ENCODE measurements at places on chromosomes 11 and 22.

DNA sequence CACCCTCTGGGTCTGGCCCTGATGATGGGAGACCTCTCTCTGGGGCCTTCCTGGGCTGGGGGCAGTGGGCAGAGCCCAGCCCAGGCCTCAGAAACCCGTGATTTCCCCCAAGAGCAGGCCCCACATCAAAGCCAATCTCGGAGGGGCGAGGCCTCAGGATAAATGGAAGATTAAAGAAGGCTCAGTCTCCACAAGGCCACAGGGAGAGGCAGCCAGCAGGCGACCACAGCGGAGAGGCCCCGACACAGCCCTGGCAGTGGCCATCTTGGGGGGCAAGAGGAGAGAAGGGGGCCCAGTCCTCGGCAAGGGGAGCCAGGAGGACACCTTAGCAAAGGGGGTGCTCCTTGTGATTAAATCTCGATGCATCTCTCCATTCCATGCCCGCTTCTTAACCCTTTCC, 12.5 kb upstream of the CREB3L1 start:
- no peak for DNase-seq

DNA sequence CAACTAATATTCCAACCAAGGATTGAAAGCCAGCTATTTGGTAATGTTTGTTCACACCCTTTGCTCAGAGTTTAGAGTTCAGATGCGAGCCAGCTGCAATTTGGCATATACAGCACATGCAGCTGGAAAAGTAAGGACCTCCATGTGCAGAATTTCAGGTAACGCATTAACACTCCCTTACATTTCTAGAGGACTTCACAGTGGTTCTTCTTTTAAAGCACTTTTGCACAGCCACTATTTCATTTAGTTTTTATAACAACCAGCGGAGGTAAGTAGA, 3.4 kb downstream of the POU2AF3 start:
- DNase-seq = no peak

GRCh38 chr11:46480909-46481308, 89.3 kb upstream of the CHRM4 start:
- no peak for DNase-seq

DNA sequence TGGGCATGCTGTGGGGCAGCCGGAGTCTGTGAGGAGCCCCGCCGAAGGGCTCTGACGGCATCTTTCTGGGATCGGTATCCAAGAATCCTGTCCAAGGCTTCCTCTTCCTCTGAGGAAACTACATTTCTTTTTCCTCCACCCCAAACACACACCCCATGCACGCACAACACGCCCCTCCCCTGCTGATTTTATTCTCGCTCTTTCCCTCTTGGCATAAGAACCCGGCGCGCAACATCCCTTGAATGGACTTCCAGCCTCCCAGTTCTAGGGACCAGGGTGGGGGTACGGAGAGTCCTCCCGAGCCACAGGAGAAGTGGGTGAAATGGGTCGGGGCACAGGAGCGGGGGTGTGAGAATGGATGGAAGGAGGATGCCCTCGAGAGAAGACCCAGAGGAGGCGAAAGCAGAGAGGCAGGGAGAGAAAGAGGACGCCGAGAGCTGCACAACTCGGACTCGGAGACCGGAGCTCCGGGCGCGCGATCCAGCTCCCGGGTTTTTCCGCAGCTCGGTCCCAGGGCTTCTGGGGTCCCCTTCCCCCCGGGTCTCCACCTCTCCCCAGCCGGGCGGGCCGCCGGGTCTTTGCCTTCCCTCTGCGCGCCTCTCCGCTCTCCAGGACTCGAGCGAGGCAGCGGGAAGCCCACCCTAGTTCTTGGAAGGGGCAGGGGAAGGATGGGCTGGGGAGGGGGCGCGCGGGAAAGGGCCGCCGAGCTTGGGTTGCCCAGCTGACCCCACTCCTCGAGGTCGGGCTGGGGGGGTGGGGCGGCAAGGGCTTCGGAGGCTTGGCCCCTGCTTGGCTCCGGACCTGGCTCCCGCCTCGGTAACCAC, 1.5 kb upstream of the LARGE1 start:
- DNase-seq = peak; percentile 72

DNA sequence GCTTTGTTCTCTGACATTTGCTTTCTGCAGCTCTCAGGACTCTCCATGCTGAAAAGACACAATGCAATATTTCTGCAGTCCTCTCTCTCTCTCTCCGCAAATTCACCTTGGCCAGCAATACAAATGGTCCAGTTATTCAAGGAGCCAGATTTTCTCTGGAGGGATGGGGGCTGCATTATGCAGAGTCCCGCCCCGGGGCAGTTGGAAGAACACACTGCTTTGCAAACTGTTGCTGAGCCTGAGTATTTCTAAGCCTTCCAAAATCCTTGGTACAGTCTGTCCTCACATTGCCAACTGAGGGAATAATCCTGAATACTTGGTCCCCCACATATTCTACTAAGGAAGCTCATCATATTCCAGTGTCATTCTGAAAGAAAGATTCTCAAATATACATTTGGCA, 94.3 kb upstream of the ZC3H12C start:
- DNase-seq = no peak

- DNase-seq = no peak
These were observed 23.6 kb upstream of the LMO2 start for GRCh38 chr11:33915526-33915925.

DNA sequence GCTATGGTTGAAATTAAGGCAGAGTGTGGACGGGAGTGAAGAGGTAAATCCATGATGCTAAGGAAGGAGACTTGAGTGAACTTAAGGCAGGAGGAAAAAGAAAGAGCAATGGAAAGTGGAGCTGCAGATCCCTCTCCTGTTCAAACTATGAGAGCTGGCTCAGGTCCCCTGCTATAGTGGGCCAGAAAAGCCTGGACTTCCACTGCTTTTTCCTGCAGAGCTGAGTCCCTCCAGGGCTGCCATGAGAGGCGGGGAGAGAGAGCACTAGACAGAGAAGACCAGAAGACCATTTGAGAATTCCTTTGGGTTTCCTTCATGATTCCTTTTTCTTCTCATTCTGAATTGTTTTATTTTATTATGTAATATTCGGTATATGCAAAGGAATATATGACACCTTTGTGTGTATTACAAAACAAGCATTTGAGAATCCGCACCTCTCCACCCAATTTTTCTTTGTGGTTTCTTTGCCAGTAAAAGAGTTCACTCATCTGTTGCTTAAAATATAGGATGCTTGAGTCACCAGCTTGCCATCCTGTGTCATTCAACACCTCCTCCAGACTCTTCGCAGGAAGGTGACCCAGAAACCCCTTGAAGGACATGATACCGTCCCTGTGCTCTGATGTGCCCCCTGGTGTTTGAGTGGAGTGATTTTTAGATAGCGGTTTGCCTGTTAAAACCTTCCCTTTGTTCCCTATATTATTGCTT, 24.4 kb downstream of the SREBF2 start:
- no peak for DNase-seq

DNA sequence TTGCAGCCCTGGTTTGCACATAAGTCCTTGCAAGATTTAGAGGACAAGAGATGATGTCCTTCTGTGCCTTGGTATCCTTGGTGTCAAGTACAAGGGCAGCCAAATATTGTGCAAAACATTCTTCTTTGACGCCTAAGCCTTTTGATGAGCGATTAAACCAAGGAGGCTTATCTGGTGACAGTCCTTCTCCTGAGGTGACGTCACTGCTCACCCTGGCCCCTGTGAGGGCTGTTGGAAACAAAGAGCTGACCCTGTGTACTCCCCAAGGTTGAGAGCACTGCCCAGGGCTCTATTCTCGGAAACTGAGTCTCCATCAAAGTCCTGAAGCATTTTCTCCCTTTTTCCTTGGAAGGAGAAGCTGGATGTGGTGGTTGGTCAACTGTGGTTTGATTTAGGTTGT, 4.7 kb upstream of the GRAMD1B start:
- no peak for DNase-seq

GRCh38 chr11:82174610-82175009, 559.1 kb downstream of the FAM181B start:
- no peak for DNase-seq

DNA sequence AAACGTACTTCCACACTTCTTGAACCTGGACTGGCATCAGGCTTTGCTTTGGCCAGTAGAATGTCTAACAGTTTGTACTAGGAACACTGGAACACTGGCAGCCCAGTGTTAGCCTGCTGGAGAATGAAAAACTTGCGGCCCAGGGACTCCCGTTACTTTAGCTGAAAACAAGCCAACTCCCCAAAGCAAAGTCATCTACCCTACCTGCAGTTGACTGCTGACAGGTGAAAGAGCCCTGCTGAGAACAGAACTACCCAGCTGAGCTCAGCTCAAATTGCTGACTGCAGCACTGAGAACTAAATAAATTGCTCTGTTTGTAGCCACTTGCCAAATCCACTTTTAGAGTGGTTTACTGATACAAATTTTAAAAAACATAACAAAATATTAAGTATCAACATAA, 342.5 kb downstream of the LRRC4C start:
- no peak for DNase-seq

DNA sequence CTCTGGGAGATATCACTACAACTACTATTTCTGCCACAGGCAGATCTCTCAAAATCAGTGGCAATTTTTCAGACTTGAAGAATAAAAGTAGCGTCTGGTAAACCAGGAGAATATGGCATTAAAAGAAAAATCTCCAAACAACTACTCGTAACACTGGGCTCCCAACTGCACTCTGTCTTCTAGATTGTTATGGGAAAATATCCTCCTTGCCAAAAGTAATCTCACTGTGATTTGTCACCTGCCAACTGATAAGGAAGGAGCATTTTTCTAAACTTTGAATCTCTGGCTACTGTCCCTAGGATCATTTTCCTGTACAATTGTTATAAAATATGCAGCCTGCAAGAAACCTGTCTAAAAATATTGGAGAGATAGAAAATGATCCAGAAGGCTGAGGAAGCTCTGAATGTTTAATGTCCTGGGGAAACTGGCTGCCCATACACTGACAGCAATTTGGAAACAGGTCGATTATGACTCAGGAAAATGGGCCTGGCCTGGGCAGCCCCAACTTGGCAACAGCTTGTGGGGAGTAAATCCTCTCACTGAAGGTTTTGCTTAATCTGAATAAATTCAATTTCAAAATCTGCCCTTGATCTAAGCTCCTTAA, 90.5 kb upstream of the DBX1 start:
- no peak for DNase-seq
